ENCODE measurements at places on chromosomes 12 and 14.

- DNase-seq, result no peak
Observed at GRCh38 chr14:102652194-102652593, 59.7 kb downstream of the RCOR1 start.

DNA sequence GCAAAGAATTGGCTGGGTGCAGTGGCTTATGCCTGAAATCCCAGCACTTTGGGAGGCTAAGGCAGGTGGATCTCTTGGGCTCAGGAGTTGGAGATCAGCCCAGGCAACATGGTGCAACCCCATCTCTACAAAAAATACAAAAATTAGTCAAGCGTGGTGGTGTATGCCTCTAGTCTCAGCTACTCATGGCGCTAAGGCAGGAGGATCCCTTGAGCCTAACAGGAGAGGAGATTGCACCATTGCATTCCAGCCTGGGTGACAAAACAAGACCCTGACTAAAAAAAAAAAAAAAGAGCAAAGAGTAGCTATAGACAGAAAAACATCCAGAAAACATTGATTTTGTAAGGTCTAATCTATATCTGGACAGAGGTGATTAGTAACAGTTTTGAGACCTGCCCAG is 25.0 kb downstream of the KIF21A start:
- no peak for DNase-seq

DNA sequence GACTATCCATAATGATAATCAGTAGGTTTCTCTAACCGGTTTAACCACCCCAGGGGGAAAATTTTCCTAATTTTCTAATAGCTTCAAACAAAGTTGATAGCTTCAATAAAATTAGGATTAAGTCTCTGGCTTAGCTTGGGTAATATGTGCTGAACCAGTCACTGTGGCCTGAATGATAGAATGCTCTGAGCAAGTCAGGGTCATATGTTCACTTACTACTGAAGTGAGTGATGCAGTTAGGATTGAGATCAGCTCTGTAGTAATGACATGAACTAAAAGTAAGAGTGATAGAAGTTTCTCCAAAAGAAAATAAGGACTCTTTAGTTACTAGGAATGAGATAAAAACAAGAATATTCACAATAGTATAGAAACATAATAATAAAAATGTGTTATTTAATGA is 32.6 kb downstream of the ETNK1 start:
- DNase-seq, result no peak

- no peak for DNase-seq
Observed at GRCh38 chr14:105155071-105155651, 13.4 kb downstream of the JAG2 start.

DNA sequence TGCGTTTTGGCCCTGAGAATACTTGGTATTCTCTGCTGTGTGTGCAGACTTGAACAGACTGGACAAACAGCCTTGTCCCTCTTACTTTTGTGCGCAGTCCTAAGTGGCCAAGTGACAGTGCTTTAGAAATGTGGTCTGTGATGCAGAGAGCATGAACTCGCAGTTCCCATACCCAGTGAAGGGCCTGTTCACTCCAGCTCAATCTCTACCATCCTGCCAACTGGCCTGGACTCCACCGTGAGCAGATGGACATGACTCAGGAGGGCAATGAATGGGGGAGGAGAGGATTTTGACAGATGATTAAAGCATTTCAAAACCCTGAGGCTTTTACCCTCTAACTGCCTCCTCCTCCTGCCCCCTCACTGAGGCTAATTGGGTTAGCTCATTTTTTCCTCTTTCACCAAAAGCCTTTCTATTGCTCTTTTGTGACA is 62.5 kb upstream of the PYGL start:
- DNase-seq, result no peak

DNA sequence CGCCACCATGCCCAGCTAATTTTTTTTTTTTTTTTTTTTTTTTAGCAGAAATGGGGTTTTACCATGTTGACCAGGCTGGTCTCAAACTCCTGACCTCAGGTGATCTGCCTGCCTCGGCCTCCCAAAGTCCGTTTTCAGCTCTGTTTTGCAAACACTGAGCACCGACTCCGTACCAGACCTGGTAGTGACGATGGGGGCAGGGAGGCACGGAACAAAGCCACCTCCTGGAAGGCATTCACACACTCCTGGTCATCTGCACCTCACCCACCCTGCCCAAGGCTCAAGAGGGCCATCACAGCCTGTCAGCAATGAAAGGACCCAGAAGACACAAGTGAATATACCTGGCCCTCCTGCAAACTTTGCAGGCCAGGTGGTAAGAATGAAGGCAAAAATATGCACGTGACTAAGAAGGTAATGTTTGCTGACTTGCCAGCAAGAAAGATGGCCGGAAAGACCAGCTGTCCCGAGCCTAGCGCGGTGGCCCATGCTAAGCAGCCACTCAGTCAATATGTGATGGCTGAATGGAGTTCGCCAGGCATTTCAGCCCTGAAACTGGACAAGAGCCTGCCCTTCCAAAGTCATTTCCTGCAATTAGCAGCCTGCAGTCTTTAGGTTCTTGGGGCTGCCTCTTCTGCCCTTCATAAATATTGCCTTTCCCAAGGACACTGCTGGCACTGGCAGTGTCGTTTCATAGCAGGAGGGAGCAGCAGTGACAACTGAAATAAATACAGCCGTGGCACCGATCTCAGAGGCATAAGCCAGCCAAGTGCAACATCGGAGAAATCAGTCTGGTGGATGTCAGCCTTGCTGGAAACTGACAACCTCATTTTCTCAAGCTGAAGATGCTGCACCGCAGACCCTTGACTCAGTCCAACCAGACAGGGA is 17.6 kb downstream of the MMAB start:
- no peak for DNase-seq

Measured in CD4-positive, alpha-beta T cell treated with Interleukin-6 at 100 ng/mL for 8 hours (primary cell).